ENCODE measurements at places on chromosomes 16 and 17. TPM values are rescaled to one million over a fixed set of nuclear protein-coding genes. Genes with fewer than 3 reads are reported as not detected.

HSD17B1 gene
- polyA plus RNA-seq: 1.5 TPM

LPO gene
- not detected for polyA plus RNA-seq

C16orf89 gene
- polyA plus RNA-seq: not detected

GPATCH8 gene
- 26.3 TPM for polyA plus RNA-seq

UNC13D gene
- polyA plus RNA-seq: 78.2 TPM

IFI35 gene
- 42.2 TPM for polyA plus RNA-seq

HSPB9 gene
- 0.09 TPM for polyA plus RNA-seq

ASPHD1 gene
- polyA plus RNA-seq: not detected

FOXN1 gene
- not detected for polyA plus RNA-seq
